ENCODE measurements at places on chromosomes 6 and 20.

DNA sequence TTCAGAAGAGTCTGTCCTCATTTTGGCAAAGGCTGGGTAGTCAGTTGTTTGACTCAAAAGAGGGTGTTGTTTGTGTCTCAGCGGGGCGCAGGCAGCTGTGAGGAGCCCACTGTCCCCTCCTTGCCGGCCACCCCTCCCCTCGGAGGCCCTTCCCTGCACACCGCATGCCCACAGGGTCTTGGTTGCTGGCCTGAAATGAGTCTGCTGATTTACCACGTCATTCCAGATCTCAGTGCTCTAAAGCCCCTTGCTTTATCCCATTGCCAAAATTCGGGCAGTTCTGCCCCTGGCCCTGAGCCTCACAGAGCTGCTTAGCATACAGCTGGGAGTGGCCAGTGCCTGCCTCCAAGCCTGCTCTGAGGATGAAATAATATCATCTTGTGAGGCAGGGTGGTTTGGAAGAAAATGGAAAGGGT is 220.7 kb downstream of the UST start:
- no peak for DNase-seq

- DNase-seq, result no peak
Observed at GRCh38 chr6:52475307-52475706, 55.2 kb downstream of the EFHC1 start.

DNA sequence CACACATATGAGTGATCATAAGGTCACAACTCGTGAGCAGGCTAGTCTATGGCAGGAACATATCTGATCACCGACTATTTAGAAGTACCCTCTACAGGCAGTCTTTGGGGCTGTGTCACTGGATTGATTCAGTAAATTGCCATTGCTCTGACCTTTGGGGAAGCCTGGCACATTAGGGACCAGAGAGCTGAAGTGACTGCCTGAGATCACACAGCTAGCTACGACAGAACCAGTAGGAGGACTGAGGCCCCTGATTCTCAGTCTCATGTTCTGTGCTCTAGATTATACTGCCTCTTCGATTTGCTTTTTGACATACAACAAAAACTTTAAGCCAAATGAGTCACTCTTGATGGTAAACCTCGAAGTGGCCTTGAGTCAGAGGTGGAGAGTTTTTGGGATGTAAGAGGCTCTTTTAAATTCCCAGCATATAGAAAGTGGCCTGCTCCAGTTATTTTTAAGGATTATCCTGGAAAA is 247.5 kb upstream of the SUPT3H start:
- DNase-seq, result no peak

GRCh38 chr6:33057222-33058150 is 16.0 kb downstream of the HLA-DPA1 start:
- no peak for DNase-seq

DNA sequence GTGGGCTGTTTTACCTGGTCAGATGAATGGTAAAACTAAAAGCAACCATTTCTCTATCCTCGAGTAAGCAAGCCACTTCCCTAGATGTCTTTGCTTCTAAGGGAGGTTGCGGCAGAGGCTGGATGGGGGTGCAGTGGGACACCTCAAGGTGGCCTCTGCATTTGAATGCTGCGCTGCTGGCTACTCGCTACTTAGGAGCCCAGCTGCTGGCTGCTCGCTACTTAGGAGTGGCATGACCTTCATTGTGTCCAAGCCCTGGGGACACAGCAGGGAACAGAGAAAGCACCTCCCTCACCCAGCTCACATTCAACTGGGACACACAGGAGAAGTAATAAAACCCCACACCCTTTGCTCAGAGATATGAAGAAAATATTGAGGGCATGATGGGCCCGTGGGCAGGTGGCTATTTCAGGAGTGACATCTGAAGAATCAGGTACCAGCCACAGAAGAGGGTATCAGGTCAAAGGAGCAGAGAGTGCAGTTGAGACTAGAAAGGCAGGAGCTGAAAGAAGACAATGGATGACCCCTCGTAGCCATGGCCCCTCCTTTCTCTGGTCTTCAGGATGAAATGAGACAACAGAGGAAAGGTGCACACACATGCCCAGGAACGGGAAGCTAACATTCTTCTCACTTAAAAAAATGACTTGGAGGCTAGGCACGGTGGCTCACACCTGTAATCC is 149.4 kb downstream of the ZMYND8 start:
- DNase-seq, result no peak

DNA sequence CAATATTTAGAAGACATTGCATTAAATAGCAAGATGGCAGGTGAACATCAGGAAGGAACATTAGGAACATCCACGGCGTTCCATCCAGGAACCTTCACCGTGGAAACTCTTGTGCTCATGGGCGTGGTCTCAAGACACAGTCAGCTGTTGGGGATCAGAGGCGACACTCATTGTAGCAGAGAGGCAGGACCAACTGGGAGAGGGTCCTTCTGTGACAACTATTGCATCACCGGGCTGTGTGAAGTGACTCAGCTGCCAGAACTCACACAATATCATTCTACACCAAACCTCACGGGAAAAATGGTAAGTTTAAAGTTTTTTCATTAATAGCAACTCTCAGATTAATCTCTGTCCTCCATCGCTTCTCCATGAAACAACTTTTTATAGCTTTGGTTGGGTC is 334.8 kb upstream of the SULF2 start:
- DNase-seq, result no peak

DNA sequence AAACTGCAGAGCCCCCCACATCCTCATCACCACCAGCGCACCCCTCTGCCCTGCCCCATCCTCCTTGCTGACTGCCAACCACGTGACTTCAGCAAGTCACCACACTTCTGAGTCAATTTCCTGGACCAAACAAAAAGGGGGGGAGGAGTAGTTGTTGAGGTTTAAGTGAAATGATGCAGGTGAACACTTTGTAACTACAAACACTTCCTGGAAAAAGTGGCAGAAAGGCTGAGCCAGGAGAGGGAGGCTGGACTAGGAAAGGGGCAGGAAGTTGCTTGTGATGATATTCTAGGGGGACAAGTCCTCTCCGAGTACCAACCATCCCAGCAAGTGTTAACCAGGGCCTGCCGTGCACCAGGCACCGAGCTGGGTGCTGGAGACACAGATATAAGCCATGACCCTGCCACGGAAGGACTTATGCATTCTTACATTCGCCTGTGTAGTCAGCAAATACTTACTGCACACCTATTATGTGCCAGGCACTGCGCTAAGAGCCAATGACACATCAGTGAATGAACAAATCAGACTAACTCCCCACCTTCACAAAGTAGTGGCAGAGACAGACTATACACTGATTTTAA is 67.3 kb downstream of the PREX1 start:
- DNase-seq, result no peak

GRCh38 chr6:84554706-84555105 is 209.7 kb downstream of the TBX18 start:
- DNase-seq, result no peak

- no peak for DNase-seq
Observed at GRCh38 chr6:13841936-13842335, 27.6 kb upstream of the MCUR1 start.

- no peak for DNase-seq
Observed at GRCh38 chr20:17171746-17172280, 55.0 kb upstream of the PCSK2 start.

Measured in AG04449 (cell line).